Mesendoderm (in vitro differentiated cells): ENCODE measurements at places on chromosomes 6 and 20.

GRCh38 chr6:162863821-162864220 lies 136.0 kb downstream of the PACRG start:
- no peak for DNase-seq
- H3K4me1 ChIP-seq: no peaks in the 10 kb centered on the region
- H3K36me3 ChIP-seq: no peaks in the 10 kb centered on the region
- H3K27me3 ChIP-seq: no peaks in the 10 kb centered on the region
- no peak overlapping the region for H3K4me3 ChIP-seq

DNA sequence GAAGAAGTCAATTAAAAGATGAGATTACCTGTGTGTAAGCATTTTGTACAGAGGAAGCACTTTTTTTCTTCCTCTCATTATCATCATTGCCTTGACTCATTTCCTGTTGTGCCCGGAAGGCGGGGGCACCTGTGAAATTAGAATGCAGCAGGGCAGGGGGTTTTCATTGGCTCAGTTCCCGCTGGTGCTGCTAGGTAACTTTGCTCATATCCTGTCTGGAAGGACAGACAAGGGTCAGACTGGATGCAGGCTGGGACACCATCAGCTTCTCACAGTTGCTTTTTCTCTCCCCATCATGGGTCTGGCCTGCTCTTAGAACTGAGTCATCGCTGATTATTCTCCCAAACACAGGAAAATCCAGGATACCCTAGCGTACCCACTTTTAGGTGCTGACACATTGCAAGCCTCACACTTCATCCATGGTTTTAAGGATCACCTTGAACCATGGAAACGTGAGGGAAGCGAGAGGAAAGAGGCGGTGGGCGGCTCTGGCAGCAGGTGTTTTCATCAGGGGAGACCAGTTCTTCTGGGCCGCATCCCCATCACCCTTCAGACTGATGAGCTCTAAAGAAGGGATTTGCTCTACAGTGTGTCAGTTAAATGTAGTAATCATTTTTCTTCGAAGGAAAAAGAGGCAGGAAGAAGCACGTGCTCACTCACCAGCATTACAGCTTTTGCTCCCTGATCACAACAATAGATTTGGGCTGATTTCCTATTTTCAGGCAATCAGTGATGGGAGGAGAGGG lies 195.7 kb upstream of the SASH1 start:
- H3K27me3 ChIP-seq: no peaks in the 10 kb centered on the region
- H3K36me3 ChIP-seq: no peaks in the 10 kb centered on the region
- H3K4me1 ChIP-seq: peaks cover 3% of the 10 kb centered on the region
- no peak overlapping the region for H3K27ac ChIP-seq
- H3K4me3 ChIP-seq: no peak overlapping the region

GRCh38 chr6:152117156-152118133 lies 310.0 kb downstream of the ESR1 start:
- no peak overlapping the region for H3K27ac ChIP-seq
- H3K27me3 ChIP-seq: no peaks in the 10 kb centered on the region
- DNase-seq: no peak
- no peak overlapping the region for H3K4me3 ChIP-seq
- H3K4me1 ChIP-seq: no peaks in the 10 kb centered on the region

GRCh38 chr6:84033523-84034451 lies at the start of gene MRAP2:
MRAP2 (plus strand) TSS chr6:84033772; CDS start chr6:84055319, 21,547 bp downstream.
- peaks cover 2% of the 10 kb centered on the region for H3K4me1 ChIP-seq
- H3K27ac ChIP-seq: no peak within 1 kb of the TSS

GRCh38 chr20:4153661-4154238 lies 138.4 kb upstream of the RNF24 start:
- H3K4me1 ChIP-seq: no peaks in the 10 kb centered on the region
- no peaks in the 10 kb centered on the region for H3K27me3 ChIP-seq
- no peak overlapping the region for H3K27ac ChIP-seq
- no peak for DNase-seq

GRCh38 chr20:37053230-37053950 lies 42.4 kb downstream of the RBL1 start:
- no peaks in the 10 kb centered on the region for H3K36me3 ChIP-seq
- H3K27ac ChIP-seq: no peak overlapping the region
- no peaks in the 10 kb centered on the region for H3K4me1 ChIP-seq
- H3K27me3 ChIP-seq: no peaks in the 10 kb centered on the region
- no peak overlapping the region for H3K4me3 ChIP-seq

DNA sequence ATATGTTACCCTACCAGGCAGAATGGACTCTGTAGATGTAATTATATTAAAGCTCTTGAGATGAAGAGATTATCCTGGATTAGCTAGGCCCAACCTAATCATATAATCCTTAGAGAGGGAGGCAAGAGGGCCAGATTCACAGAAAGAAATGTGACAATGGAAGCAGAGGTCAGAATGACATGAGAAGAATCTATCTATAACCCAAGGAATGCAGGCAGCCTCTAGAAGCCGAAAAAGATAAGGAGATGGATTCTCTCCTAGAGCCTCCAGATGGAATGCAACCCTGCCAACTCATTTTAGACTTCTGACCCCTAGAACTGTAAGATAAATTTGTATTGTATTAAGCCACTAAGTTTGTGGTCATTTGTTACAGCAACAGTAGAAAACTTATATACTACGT lies 12.3 kb downstream of the PXT1 start:
- DNase-seq: peak; percentile 74
- no peak overlapping the region for H3K27ac ChIP-seq
- H3K4me3 ChIP-seq: no peak overlapping the region
- no peaks in the 10 kb centered on the region for H3K36me3 ChIP-seq

DNA sequence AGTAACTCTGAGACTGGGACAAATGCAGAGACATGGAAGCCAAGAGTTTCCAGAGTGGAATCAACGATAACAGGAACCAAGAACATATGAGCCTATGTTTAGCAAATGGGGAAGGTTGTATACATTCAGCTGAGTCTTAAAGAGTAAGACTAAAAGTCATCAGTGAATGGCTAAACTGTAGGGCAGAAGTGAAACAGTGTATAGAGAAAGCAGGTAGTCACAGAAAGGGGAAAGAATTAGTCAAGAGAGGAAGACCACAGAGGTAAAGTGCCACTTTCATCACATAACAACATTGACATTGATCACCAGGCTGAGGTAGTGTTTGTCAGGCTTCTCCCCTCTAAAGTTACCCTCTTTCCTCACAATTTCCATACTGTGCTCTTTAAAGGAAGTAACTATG lies 306.5 kb upstream of the SPTLC3 start:
- no peak for DNase-seq
- H3K27ac ChIP-seq: no peak overlapping the region
- no peaks in the 10 kb centered on the region for H3K4me1 ChIP-seq

DNA sequence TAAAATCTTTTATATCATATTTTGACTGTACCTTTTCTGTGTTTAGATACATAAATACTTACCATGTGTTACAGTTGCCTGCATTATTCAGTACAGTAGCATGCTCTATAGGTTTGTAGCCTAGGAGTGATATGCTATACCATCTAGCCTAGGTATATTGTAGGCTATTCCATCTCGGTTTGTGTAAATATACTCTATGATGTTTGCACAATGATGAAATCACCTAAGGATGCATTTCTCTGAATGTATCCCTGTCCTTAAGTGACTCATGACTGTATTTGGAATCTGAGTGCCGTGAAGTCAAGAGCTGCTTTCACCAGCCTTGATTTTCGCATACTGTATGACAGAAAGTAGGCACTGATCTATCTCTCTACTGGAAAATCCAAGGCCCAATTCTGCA lies 129.9 kb downstream of the UTRN start:
- no peak overlapping the region for H3K27ac ChIP-seq
- H3K36me3 ChIP-seq: no peaks in the 10 kb centered on the region
- H3K4me3 ChIP-seq: no peak overlapping the region
- no peak for DNase-seq

DNA sequence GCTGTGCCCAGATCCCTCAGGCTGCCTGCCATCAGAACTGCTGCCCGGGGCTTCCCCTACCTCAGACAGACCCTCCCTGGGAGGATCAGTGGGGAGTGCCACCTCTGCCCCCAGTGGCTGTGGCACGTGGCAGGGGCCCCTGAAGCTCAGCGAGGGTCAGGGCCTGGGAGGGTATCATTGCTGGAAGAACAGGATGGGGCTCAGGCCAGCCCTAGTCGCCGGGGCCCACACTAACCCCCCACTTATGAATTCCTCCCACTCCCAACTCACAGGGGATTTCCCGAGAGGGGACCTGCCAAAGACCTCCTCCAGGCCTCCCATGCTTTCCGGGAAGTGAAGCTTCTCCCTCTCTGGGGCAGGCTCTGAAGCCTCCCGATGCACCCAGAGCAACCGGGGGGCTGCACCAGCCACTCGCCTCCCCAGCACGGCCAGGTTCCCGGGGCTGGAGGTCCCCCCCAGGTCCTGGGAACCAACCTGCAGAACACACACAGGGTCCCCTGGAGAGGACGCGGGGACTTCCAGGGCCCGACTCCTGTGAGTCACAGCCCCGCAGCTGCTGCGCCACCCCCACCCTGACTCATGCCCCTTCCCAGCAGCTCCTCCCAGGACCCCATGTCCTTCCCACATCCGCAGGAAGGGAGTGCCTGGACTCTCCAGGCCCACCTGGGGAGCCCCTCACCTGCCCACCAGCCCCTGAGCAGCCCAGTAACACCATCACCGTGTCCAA lies 2.5 kb downstream of the TNFRSF6B start:
- no peaks in the 10 kb centered on the region for H3K4me1 ChIP-seq
- DNase-seq: peak; percentile 52
- no peak overlapping the region for H3K4me3 ChIP-seq
- no peaks in the 10 kb centered on the region for H3K27me3 ChIP-seq
- H3K36me3 ChIP-seq: no peaks in the 10 kb centered on the region

DNA sequence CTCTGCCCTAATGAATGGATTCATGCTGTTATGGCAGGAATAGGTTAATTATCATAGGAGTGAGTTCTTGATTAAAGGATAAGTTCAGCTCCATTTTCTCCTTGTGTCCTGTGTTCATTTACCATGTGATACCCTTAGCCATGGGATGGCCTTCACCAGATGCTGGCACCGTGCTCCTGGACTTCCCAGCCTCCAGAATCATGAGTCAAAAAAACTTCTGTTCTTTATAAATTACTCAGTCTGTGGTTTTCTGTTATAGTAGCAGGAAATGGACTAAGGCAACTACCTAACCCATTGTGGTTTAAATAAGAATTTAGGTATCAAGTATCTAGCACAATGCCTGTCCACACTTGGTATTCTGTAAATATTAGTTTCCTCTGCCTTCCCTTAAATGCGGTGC lies 223.5 kb downstream of the MEI4 start:
- no peak overlapping the region for H3K27ac ChIP-seq
- no peak overlapping the region for H3K4me3 ChIP-seq
- no peaks in the 10 kb centered on the region for H3K4me1 ChIP-seq

- no peaks in the 10 kb centered on the region for H3K27me3 ChIP-seq
- DNase-seq: peak; percentile 87
- H3K27ac ChIP-seq: peak overlapping the region; percentile 73
- peak overlapping the region; percentile 97 for H3K4me3 ChIP-seq
- H3K36me3 ChIP-seq: no peaks in the 10 kb centered on the region
- H3K4me1 ChIP-seq: no peaks in the 10 kb centered on the region
These were observed 218.2 kb downstream of the OR2B2 start for GRCh38 chr6:27693766-27694546.

DNA sequence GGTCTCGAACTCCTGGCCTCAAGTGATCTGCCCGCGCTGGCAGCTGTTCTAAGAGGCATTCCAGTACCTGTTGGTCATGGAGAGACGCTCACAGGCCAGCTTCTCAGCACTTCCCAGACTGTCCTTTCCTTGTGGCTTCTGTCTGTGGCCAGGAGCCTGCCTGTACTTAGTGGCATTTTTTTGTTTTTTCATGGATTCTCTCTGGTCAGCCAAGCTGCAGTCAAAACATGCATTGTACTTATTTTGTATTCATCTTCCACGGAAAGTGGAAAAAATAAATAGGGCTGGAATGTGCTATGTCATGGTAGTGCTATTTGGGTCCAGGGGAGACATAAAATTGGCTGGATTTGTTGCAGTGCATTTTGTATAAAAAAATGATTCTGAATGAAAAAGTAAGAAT lies 29.1 kb downstream of the ZDHHC14 start:
- no peak overlapping the region for H3K4me3 ChIP-seq
- H3K27me3 ChIP-seq: no peaks in the 10 kb centered on the region
- no peak for DNase-seq
- H3K27ac ChIP-seq: no peak overlapping the region
- no peaks in the 10 kb centered on the region for H3K4me1 ChIP-seq

GRCh38 chr6:54729716-54730115 lies 116.9 kb upstream of the FAM83B start:
- no peak overlapping the region for H3K4me3 ChIP-seq
- DNase-seq: no peak
- H3K36me3 ChIP-seq: no peaks in the 10 kb centered on the region
- no peaks in the 10 kb centered on the region for H3K4me1 ChIP-seq
- H3K27ac ChIP-seq: no peak overlapping the region
- H3K27me3 ChIP-seq: no peaks in the 10 kb centered on the region
